ENCODE measurements at places on chromosomes 4 and X. TPM values are rescaled to one million over a fixed set of nuclear protein-coding genes. Genes with fewer than 3 reads are reported as not detected.

Gene ATP2B3
- not detected for total RNA-seq

Gene MEPE
- total RNA-seq, result not detected

Gene MBTPS2
- total RNA-seq, result 22.0 TPM

Gene CXorf58
- not detected for total RNA-seq

Gene MAGED4B
- not detected for total RNA-seq

Gene IBSP
- not detected for total RNA-seq

Gene LGI2
- 8.3 TPM for total RNA-seq

Gene FAT1
- 135 TPM for total RNA-seq

Gene NAA11
- not detected for total RNA-seq

Gene GYPE
- not detected for total RNA-seq

Gene TSPAN6
- 137 TPM for total RNA-seq

All from Caco-2 (cell line).